AG08395 (cell line): ENCODE measurements at places on chromosomes 1 and 21.

DNA sequence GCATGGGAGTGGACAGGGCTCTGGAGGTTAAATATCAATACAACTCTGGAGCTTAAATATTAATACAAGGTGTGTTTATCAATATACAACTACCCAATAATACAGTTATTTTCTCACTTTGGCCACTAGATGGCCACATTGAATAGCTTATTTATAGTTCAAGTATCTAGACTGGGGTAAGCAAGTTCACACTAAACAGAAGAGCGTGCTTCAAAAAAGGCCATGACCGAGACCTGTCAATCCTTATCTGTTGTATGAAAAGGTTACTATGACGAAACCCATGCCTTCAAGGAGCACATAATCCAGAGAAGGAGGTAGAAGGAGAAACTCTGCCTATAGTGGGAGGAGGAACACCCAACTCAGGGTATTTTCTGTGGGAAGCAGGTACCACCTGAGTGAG, 29.1 kb downstream of the CHML start:
- peak; percentile 47 for DNase-seq

DNA sequence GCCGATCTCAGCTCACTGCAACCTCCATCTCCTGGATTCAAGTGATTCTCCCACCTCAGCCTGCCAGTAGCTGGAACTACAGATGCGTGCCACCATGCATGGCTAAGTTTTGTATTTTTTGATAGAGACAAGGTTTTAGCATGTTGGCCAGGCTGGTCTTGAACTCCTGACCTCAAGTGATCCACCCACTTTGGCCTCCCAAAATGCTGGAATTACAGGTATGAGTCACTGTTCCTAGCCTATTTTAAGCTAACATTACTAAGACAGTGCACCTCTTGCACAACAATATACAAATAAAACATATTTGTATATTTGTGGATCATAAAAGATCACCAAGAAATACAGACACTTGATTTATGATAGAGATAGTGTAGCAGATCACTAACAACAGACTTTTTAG, 139.1 kb downstream of the DUSP10 start:
- DNase-seq, result no peak

DNA sequence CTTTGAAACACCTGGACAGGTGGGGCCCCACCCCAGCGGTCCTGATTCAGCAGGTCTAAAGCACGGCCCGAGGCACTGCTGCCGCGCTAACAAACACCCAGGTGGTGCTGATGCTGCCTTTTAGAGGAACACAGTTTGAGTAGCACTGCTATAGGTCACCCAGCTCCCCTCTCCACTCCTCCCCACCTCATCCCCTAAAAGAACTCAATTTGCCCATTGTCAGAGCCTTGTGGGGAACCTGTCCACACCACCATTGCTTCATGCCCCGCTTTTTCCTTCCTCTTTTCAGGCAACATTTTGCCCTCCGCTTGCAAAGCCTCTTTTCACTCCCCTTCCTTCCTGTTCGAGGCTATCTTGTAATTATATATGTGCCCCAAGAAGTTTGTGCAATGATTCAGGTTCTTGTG, 26.2 kb upstream of the PADI4 start:
- DNase-seq, result no peak

GRCh38 chr1:183821309-183821888, 16.5 kb downstream of the RGL1 start:
- DNase-seq, result no peak

- peak; percentile 37 for DNase-seq
These were observed 13.0 kb upstream of the SLC19A1 start for GRCh38 chr21:45555251-45555556.

GRCh38 chr21:43585924-43586413, 73.3 kb downstream of the HSF2BP start:
- DNase-seq, result peak; percentile 94

DNA sequence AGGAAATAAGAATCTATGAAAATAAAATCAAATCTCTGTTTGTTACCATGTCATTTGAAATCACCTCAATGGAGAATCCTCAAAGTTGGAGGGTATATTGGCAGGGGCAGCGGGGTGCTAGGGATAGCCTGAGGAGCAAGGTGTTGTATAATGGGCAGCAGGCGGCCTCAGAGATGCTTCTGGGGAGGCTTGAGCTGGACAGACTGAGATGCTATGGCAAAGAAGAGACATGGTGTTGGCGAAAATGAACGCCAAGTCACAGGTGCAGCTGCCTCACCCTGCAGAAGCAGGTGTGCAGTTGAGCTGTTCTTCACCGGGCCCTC, 3.1 kb upstream of the SLC1A7 start:
- no peak for DNase-seq

- no peak for DNase-seq
These were observed 28.4 kb upstream of the SARS1 start for GRCh38 chr1:109185357-109185756.
